ENCODE measurements at places on chromosomes 1 and 21.

- DNase-seq = no peak
Observed at GRCh38 chr21:45871616-45872236, 109.8 kb upstream of the COL6A1 start.

- DNase-seq = no peak
Observed at GRCh38 chr21:27799861-27800260, 833.0 kb upstream of the ADAMTS5 start.

DNA sequence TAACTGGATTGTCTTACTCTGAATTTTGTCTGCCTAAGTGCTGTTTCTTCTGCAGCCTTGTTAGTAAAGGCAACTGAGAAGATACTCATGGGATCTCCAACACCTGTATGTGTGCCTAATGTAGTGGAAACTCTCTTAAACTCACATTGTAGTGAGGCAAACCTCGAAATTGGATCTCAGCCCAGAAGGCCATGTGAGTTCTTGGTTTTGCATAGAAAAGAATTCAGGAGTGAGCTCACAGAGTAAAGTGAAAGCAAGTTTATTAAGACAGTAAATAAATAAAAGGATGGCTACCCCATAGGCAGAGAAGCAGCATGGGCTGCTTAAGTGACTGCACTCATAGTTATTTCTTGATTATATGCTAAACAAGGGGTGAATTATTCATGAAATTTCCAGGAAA lies 1344.7 kb downstream of the NCAM2 start:
- DNase-seq = no peak

- no peak for DNase-seq
Observed at GRCh38 chr1:43269627-43270375, at the start of gene TMEM125. Gene TMEM125, plus strand, starts transcription at chr1:43269983. Its CDS starts 2,740 bp downstream, at chr1:43272723.

All from COLO829 (cell line).